ENCODE measurements at places on chromosomes 11 and 22.

DNA sequence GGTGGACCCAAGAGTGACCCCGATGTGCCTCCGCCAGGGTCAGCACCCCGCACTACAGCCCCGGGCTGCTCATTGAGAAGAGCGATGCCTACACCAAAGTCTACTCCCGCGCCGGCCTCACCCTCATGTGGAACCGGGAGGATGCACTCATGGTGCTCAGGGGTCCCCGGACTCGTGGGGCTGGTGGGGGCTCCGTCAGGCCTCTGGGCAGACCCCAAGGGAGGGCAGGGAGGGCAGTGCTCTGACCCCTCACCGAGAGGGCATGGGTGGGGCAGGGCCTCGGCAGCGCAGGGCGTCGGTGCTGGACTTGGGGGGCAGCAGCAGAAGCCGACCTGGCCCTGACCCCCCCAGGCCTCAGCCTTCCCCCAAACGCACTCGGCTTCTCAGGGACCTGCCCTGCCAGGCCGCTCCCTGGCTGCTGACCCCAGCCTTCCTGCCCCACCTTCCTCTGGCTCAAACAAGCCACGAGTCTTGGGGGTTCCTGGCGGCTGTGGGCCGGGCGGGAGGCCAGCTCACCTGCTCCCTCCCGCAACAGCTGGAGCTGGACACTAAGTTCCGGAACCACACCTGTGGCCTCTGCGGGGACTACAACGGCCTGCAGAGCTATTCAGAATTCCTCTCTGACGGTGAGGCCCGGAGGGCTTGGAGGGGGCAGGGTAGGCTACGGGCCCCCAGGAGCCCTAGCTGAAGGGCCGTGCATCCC is 2.9 kb downstream of the MUC2 start:
- DNase-seq, result no peak

GRCh38 chr11:132347156-132348090 is 977.0 kb downstream of the NTM start:
- no peak for DNase-seq

DNA sequence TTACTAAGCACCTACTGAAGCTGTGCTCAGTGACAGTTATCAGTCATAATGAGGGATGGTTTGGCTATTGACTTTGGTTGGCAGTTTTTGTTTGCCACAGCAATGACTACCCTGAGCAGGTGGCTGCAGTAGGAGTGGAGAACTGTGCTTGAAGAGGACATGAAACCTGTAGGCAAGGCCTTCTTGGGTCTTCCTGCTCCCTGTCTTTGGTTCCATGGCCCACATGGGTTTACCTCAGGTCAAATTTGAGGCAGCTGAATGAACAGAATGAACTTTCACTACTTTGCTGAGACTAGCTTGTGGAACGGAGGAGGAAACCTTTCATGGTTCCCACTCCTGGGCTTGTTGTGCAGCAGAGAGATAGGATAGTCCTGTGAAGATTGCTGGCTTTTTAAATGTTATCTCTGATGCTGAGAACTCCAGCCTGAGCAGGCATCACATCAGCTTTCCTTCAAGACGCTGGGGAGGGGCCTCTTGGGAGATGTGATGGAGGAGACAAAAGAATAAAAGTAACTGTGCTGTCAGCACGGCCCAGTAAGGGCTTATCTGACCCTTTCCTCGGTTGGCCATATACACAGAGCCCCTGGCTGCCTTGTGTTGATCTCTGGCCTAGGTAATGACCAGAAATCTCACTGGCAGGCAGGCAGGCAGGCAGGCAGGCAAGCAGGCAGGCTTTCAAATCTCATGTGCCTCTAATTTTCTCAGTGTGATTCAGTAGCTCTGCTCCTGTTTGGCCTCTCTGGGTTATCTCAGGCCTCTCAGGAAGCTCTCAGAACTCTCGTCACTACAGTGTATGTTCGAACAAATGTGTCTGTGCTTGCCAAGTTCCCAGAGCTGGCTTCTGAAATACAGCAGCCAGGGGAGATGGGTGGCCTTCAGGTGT is 12.0 kb downstream of the STIM1 start:
- no peak for DNase-seq

DNA sequence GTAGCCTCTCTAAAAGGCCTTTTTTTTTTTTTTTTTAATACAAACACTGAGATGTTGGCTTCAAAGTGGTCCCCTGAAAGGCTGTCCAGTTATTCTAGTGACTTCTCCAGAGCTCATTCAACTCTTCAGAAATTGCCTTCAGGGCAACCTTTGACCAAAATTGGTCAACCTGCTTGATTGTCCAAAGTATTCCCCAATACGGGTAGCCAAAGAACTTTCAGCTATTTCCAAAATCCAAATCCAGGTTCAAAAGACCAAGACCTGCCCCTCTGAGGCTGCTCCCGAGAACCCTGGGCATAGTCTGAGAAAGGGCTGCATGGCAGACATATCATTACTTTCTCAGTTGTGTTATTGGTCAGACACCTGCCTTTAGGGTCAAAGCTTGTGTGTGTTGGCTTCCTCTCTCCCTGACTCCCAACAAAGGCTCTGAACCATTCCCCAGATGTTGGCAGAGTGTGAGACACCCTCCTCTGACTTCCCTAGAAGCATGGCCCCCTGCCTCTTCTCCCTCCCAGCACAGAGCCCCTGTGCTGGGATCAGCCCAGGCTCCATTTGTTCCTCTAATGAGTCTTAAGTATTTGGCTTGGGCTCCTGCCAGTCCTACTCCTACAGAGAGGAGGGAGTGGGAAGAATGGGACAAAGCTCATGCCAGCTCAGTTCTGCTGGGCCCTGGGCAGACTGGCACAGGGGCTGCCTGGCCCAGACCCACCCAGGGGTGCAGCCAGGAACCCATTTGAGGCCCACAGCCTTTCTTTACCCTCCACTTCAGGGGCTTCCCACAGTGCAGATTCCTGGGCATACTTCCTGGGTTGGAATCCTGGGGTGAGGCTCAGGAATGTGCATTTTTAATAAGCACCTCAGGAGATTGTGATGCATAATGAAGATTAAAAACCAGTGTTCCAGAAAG is 30.3 kb downstream of the TNKS1BP1 start:
- no peak for DNase-seq

- no peak for DNase-seq
Observed at GRCh38 chr22:18154821-18155390, 4.9 kb downstream of the USP18 start.

DNA sequence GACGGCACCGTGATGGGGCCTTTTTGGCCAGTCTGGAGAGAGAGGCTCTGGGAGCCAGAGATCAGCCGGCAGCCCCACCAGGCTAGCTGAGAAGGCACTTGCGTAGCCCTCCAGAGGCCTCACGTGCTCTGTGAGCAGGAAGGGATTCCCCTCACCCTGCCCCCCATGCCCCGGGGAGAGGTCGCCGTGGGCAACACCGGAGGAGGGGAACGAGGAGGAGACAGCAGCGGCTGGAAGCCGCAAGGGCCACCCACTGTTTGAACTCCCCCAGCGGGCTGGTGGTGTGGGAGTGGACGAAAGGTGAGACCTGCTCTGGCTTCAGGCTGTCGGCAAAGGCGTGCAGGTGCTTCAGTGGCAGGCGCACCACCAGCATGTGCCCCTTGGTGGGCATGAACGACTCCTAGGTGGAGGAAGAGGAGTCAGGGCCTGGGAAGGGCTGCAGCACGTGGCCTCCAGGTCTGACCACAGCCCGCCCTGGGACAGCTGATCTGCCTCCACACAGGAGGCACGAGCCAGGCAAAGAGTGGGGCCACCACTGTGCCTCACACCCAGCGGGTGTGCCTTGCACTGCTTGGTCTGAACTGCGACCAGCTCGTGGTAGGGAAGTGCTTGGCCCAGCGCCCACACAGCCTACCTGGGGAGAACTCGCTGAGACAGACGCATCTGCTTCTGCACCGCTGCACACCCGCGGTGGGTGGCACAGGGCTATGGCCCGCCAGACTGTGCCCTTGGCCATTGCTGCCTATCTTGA is 99.9 kb downstream of the MED15 start:
- no peak for DNase-seq

GRCh38 chr11:117985953-117986887 is at the start of gene IL10RA:
Gene IL10RA (plus strand): TSS chr11:117986394. CDS start chr11:117986468, 74 bp downstream.
- DNase-seq, result peak; percentile 68

DNA sequence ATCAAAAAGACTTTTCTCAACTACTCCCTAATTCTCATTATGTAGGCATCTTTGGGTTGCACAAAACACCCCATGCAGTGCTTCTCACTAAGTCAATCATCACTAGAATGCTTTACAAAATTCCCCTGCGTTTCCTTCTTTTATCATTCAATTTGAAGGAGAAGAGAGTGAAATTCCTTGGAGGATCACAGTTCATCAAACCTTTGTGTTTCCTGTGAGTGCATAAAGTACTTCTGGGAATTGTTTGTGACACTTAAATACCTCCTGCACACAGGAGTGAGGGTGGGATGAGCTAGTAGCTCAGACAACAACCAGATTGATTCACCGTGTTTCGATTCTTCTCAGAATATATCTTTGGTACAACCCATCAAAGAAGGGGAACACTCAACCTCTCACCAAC is 3.7 kb upstream of the OR5AR1 start:
- DNase-seq, result no peak

- no peak for DNase-seq
Observed at GRCh38 chr11:35682230-35683173, 19.9 kb downstream of the TRIM44 start.

- no peak for DNase-seq
Observed at GRCh38 chr11:120780239-120780638, 243.7 kb upstream of the TBCEL start.

GRCh38 chr11:123694551-123694950 is 40.1 kb upstream of the SCN3B start:
- no peak for DNase-seq

- no peak for DNase-seq
Observed at GRCh38 chr11:2687223-2687530, 12.6 kb downstream of the KCNQ1OT1 start.

- DNase-seq, result no peak
Observed at GRCh38 chr11:92533657-92534335, 309.2 kb downstream of the FAT3 start.

- DNase-seq, result no peak
Observed at GRCh38 chr11:126862664-126863243, 137.8 kb downstream of the KIRREL3 start.

- no peak for DNase-seq
Observed at GRCh38 chr22:34129691-34130486, 209.6 kb upstream of the LARGE1 start.

- DNase-seq, result no peak
Observed at GRCh38 chr22:30863081-30863833, 105.3 kb downstream of the MORC2 start.

- DNase-seq, result no peak
Observed at GRCh38 chr22:21865041-21865440, 2.4 kb downstream of the MAPK1 start.

DNA sequence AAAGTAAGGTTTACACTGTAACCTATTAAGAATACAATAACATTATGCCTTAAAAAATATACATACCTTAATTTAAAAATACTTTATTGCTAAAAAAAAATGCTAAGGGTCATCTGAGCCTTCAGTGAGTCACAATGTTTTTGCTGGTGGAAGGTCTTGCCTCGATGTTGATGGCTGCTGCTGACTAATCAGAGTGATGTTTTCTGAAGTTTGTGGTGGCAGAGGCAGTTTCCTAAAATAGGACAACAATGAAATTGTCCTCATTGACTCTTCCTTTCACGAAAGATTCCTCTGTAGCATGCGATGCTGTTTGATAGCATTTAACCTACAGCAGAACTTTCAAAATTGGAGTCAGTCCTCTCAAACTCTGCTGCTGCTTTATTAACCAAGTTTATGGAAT is 97.6 kb downstream of the FAT3 start:
- no peak for DNase-seq

DNA sequence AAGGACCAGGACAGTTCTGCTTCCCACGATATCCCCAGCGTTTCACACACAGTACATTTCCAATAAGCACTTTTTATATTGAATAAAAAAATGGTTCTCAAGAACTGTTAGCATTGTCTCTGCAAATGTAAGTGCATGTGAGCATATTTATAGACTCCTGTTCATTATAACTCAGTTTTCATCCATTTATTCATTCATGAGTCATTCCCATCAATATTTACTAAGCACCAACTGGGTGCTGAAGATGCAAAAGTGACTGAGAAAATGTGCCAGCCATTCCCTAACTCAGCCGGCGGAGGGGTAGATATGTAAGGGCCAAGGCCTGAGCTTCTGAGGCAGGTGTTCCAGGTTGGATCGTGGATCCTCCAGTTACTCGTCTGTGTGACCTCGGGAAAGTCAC is 64.8 kb downstream of the CACNG2 start:
- DNase-seq, result no peak

DNA sequence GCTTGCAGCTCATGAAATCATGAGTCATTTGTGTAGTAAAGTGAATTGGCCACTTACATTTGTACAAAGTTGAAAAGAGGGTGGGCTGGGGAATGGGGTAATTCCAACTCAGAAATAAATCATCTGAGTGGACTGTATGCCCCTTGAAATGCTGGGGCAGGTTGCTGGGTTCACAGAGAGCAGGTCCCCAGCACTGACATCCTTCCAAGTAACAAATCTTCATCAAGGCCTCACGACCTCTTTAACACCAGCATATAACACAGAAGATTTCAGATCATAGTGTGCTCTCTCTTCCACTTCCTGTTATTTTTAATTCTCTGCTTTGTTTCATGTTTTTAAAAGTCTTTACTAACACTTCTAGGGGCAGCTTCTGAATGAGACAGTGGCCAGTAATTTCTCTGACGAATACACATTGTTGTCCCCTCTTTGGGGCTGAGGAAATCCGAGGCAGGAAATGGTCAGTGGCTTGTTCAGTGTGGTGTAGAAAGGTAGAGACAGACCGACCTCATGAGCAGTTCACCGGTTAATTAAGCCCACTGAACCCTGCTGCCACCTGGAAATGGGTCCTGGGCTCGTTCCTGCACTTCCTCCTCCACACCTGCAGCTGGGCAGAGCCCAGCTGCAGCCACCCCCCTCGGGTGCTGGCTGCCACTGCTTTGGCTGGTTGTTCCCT is 127.7 kb downstream of the MAML2 start:
- no peak for DNase-seq

DNA sequence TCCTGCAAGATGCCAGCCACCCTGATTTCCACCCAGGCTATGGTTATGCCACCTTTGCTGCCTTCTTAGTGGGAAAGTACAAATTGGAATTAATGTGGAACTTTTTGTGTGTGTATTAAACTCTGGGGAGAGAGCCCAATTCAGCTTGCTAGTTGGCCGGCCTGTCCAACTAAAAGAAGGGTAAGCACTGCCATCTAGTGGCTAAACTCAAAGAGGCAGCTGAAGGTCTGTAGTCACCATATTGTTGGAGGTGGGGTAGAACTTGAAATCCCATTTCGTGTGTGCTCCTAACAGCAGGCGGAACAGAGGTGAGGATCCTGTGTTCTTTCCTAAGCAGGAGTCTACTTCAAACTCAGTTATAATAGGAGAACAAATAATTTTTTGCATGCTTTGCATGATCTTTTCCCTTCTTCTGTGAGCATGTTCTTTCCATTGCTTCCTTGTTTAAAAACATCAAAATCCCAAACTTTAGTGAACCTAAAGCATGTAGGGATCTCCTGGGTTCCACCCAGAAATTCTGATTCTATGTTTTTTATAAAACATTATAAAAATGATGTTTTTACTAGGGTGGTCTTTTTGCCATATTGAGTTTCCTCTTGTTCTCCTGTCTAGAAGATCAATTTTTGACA is 138.8 kb upstream of the SORL1-AS1 start:
- peak; percentile 21 for DNase-seq
